T-helper 17 cell (primary cell): ENCODE measurements at places on chromosomes 7 and 10.

GRCh38 chr7:20283385-20283784 is 47.3 kb upstream of the ITGB8 start:
- no peak overlapping the region for H3K4me3 ChIP-seq
- no peak for DNase-seq
- no peaks in the 10 kb centered on the region for H3K36me3 ChIP-seq
- no peaks in the 10 kb centered on the region for H3K4me1 ChIP-seq
- no peak overlapping the region for H3K27ac ChIP-seq

DNA sequence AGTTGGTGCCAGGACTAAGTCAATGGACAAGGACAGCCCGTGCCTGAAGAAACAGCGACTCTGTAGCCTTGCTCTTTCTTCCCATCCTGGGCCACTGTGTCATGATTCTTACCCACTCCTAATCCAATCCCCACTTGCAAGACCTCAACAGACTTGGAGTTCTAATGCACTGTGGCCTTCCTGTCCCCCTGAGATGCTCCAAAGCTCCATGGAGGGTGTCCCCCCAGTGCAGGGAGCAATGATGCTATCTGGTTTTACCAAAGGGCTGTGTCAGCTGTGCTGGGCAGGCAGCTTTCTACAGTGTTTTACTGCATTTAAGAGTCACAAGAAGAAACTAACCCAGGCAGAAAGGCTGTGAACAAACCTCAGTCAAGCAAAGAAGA is 108.1 kb downstream of the PRKAG2 start:
- H3K4me1 ChIP-seq = peaks cover 30% of the 10 kb centered on the region
- H3K27ac ChIP-seq = peak overlapping the region; percentile 96
- peaks cover 2% of the 10 kb centered on the region for H3K36me3 ChIP-seq
- peak overlapping the region; percentile 92 for H3K4me3 ChIP-seq
- no peak for DNase-seq

DNA sequence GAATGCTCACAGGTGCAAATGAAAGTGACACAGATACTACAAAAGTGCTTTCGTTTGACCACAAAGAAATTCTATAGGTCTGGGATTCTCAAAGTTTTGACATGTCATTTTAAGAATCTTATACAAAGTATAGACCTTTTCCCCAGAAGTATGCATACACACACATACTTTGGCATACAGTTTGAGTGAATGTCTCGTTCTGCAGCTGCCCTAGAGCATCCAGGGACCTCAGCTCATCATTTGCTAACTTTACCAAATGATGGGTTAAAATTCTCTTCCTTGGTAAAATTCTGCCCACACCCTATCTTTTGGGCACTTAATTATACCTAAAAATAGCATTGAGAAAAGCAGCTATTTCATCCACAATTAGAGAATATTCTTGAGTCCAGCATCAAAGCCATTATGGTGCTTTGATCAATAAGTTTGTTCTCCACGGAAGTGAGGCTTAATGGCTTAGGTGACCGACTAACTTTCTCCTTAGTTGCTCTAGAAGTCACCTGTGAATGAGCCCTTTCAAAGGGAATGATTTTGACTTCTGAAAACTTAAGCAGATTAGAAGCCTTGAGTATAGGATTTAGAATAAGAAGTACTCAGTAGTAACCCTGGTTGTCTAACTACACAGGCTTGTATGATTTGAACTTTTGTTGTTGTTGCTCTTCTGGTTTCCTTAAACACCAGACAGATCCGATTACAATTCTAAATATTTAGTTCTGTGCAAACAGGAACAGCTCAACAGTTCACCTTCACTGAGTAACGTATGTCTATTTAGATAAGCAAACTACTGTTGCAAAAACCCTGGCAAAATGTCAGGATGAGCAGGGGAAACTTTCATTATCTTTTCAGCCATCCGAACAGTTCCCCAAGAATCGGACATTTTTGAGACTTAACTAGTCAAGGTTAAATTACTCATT is 70.6 kb downstream of the CNNM2 start:
- H3K27me3 ChIP-seq = no peaks in the 10 kb centered on the region
- H3K4me3 ChIP-seq = no peak overlapping the region
- peaks cover 7% of the 10 kb centered on the region for H3K4me1 ChIP-seq
- H3K36me3 ChIP-seq = no peaks in the 10 kb centered on the region
- no peak overlapping the region for H3K27ac ChIP-seq

DNA sequence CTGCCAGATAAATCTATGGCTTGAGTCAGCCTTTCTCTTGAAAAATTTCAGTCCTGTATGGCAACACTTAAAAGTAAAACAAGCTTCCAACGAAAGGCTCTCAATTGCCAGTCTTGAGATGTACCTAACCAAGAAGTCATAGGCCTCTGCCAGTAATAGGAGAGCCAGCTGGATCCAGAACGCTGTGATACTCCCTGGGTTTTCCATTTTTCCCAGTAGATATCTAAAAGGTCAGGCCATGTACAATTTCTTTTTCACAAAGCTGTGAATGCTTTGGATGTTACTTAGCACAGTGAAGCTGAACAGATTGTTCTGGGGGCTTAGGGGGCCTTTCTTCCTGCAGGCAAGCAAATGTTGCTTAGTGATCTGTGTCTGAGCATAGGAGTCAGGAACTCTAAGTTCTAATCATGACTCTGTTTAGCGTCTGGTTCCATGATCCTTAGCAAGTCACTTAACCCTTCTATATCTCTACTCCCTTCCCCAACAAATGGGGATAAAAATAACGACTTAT is 86.5 kb downstream of the ARMH3 start:
- H3K4me3 ChIP-seq = no peak overlapping the region
- H3K27me3 ChIP-seq = no peaks in the 10 kb centered on the region
- peaks cover 13% of the 10 kb centered on the region for H3K36me3 ChIP-seq
- H3K4me1 ChIP-seq = peaks cover 25% of the 10 kb centered on the region

- no peak overlapping the region for H3K27ac ChIP-seq
- H3K4me1 ChIP-seq = peaks cover 4% of the 10 kb centered on the region
- no peak overlapping the region for H3K4me3 ChIP-seq
- no peaks in the 10 kb centered on the region for H3K27me3 ChIP-seq
- no peaks in the 10 kb centered on the region for H3K36me3 ChIP-seq
These were observed 17.3 kb upstream of the GPER1 start for GRCh38 chr7:1070544-1071011.

- H3K4me1 ChIP-seq = peaks cover 11% of the 10 kb centered on the region
- no peak for DNase-seq
These were observed 41.0 kb upstream of the ZMIZ2 start for GRCh38 chr7:44707558-44708230.

DNA sequence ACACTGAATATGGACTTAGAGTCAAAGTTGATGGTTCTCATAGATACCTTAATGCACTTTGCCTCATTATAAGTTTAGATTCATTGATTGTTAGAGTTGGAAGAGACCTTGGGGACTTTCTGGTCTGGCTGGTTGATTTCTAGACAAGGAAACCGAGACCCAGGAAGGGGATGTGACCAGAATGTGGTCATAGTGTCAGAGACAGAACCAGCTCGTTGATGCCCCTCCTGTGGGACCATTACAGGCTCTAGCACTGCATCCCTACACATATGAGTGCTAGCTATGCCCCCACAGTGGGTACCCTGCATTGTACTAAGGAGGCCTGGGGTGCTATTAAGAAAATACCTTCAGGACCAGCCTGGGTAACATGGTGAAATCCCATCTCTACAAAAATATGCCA is 306.6 kb downstream of the CAMK1D start:
- H3K27ac ChIP-seq = peak overlapping the region; percentile 34
- DNase-seq = no peak
- no peak overlapping the region for H3K4me3 ChIP-seq

DNA sequence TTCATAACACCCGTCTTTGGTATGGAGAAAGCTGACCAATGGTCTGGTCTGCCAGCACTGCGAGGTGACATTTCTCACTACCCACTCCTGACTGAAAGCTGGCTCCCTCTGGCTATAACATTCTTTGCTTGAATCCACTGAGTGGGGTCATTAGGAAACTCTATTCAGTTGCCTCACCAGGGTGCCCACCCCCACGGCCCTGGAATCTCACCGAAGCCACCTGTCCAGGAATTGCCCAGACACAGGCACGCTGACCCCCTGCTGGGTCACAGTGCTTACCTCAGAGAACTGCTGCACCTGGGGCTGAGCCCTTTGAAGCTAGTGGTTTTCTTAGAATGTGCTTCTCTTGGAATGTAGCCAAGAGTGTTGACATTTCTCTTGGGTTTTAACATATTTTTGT is 28.6 kb downstream of the HECW1 start:
- no peak overlapping the region for H3K27ac ChIP-seq
- no peaks in the 10 kb centered on the region for H3K4me1 ChIP-seq
- no peak for DNase-seq
- H3K36me3 ChIP-seq = no peaks in the 10 kb centered on the region

DNA sequence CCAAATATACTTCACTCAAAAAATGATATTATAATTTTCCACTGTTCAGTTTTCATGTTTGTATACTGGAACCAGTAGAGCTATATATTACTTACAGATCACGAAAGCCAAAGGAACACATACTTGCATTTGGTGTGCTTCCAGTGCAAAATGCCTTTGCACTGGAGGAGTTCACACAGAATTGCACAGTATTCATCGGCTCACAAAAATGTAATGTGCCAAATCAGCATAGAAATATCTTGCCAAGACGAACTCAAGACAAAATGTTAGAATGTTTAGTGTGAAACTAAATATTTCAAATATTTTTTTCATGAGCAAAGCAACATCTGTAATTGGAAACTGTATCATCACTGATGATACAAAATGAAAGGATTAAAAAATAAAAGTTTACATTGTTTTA is 646.2 kb upstream of the SEMA3D start:
- no peaks in the 10 kb centered on the region for H3K36me3 ChIP-seq
- H3K4me3 ChIP-seq = no peak overlapping the region
- H3K27me3 ChIP-seq = no peaks in the 10 kb centered on the region
- H3K27ac ChIP-seq = no peak overlapping the region

- no peaks in the 10 kb centered on the region for H3K36me3 ChIP-seq
- no peaks in the 10 kb centered on the region for H3K27me3 ChIP-seq
- no peak overlapping the region for H3K4me3 ChIP-seq
These were observed 66.0 kb upstream of the FHIP2A start for GRCh38 chr10:114755537-114755936.

GRCh38 chr7:142670511-142670910 is 78.8 kb upstream of the PRSS1 start:
- peak overlapping the region; percentile 33 for H3K4me3 ChIP-seq
- peak overlapping the region; percentile 69 for H3K27ac ChIP-seq
- H3K4me1 ChIP-seq = peaks cover 17% of the 10 kb centered on the region
- no peaks in the 10 kb centered on the region for H3K36me3 ChIP-seq
- DNase-seq = no peak

- H3K27ac ChIP-seq = no peak overlapping the region
- peaks cover 31% of the 10 kb centered on the region for H3K27me3 ChIP-seq
- H3K36me3 ChIP-seq = no peaks in the 10 kb centered on the region
- no peaks in the 10 kb centered on the region for H3K4me1 ChIP-seq
- H3K4me3 ChIP-seq = no peak overlapping the region
These were observed 278.6 kb downstream of the ARHGAP12 start for GRCh38 chr10:31650010-31650409.

- H3K27ac ChIP-seq = no peak overlapping the region
- no peaks in the 10 kb centered on the region for H3K36me3 ChIP-seq
- no peak for DNase-seq
- peaks cover 25% of the 10 kb centered on the region for H3K27me3 ChIP-seq
These were observed 26.8 kb downstream of the COBL start for GRCh38 chr7:51289623-51290303.

DNA sequence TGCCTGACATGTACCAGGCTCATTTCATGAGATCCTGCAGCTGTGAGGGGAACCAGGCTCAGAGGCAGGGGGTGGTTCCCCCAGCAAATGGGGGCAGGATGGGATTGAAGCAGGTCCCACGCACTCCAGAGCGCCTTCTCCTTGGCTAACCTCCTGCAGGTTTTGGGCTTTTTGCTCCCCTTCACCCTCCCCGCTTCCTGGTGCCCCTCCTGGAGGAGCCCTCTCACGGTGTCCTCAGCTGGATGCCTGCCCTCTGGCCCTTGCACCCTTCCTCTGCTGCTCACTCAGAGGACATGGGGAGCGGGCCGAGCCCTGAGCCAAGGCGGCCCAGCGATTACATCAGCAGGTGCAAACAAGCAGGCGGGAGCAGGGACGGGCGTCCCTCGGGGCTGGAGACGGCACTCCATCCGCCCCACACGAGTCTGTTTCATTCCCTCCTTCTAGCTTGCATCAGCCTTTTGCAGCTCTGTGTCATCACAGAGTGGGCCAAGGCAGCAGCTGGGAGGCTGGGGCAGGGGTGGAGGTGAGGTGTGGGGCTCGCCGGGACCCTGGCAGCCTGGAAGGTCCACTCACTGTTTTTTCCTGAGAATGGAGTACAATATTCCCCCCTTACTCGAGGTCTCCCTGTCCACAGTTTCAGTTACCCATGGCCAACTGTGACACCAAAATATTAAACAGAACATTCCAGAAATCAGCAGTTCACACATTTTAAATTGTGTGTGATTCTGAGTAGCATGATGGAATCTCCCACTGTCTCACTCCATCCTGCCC is 52.7 kb upstream of the SLC29A3 start:
- DNase-seq = no peak
- peaks cover 9% of the 10 kb centered on the region for H3K27me3 ChIP-seq
- no peak overlapping the region for H3K4me3 ChIP-seq
- H3K27ac ChIP-seq = no peak overlapping the region

GRCh38 chr7:121873289-121874194 is 581 bp downstream of the PTPRZ1 start:
- H3K27me3 ChIP-seq = peaks cover 35% of the 10 kb centered on the region
- no peak for DNase-seq
- no peak overlapping the region for H3K27ac ChIP-seq
- peaks cover 3% of the 10 kb centered on the region for H3K36me3 ChIP-seq
- peaks cover 3% of the 10 kb centered on the region for H3K4me1 ChIP-seq

- H3K27ac ChIP-seq = no peak overlapping the region
- no peak for DNase-seq
- no peak overlapping the region for H3K4me3 ChIP-seq
- no peaks in the 10 kb centered on the region for H3K36me3 ChIP-seq
These were observed 8.4 kb upstream of the TMEM254 start for GRCh38 chr10:80070057-80070456.

DNA sequence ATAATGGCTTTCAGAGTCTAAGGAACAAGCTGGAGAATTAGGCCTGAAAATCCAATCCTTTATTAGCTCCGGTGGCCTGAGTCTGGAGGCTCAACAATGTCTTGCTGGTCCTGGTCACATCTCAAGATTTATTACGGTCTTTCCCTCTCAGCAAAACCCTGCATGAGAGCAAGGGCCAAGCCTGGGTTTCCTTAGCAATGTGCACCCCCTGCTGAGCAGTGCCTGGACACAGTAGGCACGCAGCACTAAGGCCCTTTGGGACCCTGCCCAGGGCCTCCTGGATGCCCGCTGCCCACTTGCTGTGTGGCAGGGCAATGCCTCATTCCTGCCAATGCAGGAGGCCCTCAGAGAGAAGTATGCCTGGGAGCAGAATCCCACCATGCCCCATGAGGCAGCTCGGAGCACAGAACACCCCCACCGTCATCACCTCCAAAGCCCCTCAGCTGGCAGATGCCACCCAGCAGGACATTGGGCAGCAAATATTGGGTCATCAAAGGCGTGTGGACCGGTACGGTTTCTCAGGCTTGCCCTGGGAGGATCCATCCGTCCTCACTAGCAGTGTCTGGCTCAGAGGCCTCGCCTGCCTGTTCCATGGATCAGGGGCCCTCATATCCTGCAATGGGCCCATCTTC is 156.4 kb downstream of the OAT start:
- no peak overlapping the region for H3K4me3 ChIP-seq
- H3K36me3 ChIP-seq = no peaks in the 10 kb centered on the region
- H3K27me3 ChIP-seq = peaks cover 25% of the 10 kb centered on the region
- H3K4me1 ChIP-seq = peaks cover 2% of the 10 kb centered on the region
